ENCODE measurements at places on chromosomes 12 and 14.

- H3K36me3 ChIP-seq = no peaks in the 10 kb centered on the region
- H3K4me1 ChIP-seq = no peaks in the 10 kb centered on the region
- no peak for DNase-seq
- no peak overlapping the region for H3K27ac ChIP-seq
- H3K4me3 ChIP-seq = no peak overlapping the region
These were observed 54.3 kb downstream of the MAP3K9 start for GRCh38 chr14:70754991-70755390.

DNA sequence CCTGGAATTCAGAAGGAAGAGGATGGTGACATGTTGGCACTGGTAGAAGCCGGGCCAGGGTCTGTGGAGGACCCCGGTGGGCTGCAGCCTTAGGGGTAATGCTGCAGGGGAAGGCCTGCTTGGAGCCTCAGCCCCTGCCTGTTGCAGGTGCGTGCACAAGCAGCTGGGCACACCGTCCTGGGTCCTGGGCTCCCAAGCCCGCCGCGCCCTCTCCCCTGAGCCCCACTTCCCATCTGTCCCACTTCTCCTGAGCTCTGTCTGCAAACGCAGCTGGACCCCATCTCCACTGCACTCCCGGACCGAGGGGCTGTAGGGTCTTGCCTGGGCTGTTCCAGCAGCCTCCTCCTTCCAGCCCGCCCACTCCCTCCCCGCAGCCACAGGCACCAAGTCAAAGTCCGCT, 116.8 kb downstream of the GLT1D1 start:
- no peaks in the 10 kb centered on the region for H3K36me3 ChIP-seq
- H3K4me3 ChIP-seq = no peak overlapping the region

- H3K27me3 ChIP-seq = peaks cover 4% of the 10 kb centered on the region
- H3K27ac ChIP-seq = no peak overlapping the region
- H3K4me3 ChIP-seq = no peak overlapping the region
- no peaks in the 10 kb centered on the region for H3K36me3 ChIP-seq
- no peak for DNase-seq
These were observed 6.0 kb downstream of the HOXC4 start for GRCh38 chr12:54059668-54060067.

DNA sequence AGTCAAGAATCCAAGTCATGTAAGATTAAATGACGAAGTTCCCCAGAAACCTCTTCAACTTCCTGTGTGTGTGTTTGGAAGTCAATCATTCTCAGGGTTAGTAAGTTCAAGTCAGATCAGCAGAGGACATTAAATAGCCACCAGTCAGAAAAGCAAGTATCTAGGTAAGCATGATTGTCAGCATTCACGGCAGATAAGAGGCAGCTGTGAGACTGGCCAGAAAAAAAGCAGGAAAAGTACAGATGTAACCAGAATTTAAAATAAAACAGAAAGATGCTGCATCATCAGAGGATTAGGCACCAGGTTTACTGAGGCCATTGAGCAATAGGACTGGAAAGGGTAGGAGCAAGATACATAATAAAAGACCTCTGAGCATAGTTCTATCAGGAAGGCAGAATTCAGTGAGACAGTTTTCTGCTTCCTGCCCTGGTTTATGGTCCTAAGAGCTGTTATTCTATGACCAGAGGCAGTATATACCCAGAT, 606.9 kb downstream of the FSCB start:
- no peaks in the 10 kb centered on the region for H3K36me3 ChIP-seq
- no peaks in the 10 kb centered on the region for H3K4me1 ChIP-seq

GRCh38 chr12:29545102-29545467, 47.6 kb upstream of the OVCH1 start:
- DNase-seq = no peak
- H3K4me3 ChIP-seq = no peak overlapping the region
- H3K36me3 ChIP-seq = no peaks in the 10 kb centered on the region
- no peak overlapping the region for H3K27ac ChIP-seq
- H3K4me1 ChIP-seq = peaks cover 18% of the 10 kb centered on the region
- H3K27me3 ChIP-seq = no peaks in the 10 kb centered on the region

DNA sequence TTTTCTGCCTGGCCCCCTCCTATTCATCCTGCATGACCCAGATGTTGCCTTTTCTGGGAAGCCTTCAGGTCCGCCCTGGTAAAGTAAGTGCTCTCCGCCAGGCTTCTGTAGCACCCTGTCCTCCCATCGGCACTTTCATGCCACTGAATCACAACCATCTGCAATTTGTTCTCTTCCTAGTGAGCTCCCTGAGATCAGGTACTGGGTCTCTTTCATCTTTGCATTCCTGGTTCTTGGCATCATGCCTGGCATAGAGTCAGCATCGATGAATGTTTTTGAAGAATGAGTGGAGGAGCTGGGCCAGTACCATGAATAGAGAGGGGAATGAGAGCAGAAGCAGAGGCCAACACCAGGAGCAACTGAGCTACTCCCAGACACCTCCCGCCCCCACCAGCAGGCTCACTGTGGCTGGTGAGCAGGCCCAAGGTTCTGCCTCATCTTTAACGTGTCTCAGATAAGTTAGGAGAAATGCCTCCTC, 13.1 kb downstream of the ZDHHC22 start:
- no peak for DNase-seq
- no peak overlapping the region for H3K27ac ChIP-seq
- H3K4me3 ChIP-seq = no peak overlapping the region
- no peaks in the 10 kb centered on the region for H3K36me3 ChIP-seq
- no peaks in the 10 kb centered on the region for H3K4me1 ChIP-seq

GRCh38 chr12:63353559-63353958, 202.6 kb upstream of the AVPR1A start:
- H3K27me3 ChIP-seq = no peaks in the 10 kb centered on the region
- no peak overlapping the region for H3K27ac ChIP-seq
- H3K36me3 ChIP-seq = no peaks in the 10 kb centered on the region
- H3K4me1 ChIP-seq = no peaks in the 10 kb centered on the region
- DNase-seq = peak; percentile 26

DNA sequence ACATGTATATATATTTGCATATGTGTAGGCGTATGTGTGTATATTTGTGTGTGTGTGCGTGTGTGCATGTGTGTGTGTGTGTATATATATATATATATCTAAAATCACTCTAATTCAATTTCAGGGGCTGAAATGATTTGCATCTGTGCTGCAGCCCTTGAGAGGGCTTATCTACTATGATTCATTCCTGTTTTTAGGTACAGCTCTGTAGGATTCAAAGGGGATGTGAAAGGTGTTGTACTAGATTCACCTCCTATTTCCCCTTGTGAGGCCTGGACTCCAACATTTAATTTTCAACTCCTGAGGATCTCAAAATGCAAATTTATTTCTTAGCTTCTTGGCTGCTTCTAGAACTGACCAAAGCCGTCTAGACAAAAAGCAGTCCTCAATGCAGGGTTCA, 11.1 kb downstream of the ERP27 start:
- H3K27ac ChIP-seq = no peak overlapping the region
- peaks cover 3% of the 10 kb centered on the region for H3K4me1 ChIP-seq
- no peaks in the 10 kb centered on the region for H3K27me3 ChIP-seq
- no peaks in the 10 kb centered on the region for H3K36me3 ChIP-seq
